ENCODE measurements at places on chromosomes 2 and 18. TPM values are rescaled to one million over a fixed set of nuclear protein-coding genes. Genes with fewer than 3 reads are reported as not detected.
A peak's percentile ranks its signal among the peaks of the same experiment; 100 is the strongest.

DNA sequence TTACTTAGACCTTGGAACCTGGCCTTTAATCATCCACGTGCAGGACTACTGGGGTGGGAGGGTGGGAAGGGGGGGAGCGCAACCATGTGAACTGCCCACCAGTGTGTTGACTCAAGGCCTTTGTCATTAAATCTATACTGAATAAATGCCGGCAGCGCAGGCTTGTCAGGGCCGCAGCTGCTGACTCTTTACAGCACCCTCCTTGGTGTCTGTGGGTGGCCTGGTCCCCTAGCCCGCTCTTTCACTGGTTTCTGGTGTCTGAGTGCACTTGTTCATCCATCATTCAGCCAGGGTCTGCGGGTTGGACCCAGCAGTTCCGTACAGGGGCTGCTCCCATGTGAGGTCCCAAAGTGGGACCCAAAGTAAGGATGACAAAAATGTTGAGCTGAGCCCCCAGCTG is 11.5 kb downstream of the MAP3K2 start:
- no peak overlapping the region for H3K4me3 ChIP-seq
- DNase-seq: no peak
- no peak overlapping the region for H3K27ac ChIP-seq
- H3K27me3 ChIP-seq: no peaks in the 10 kb centered on the region
- H3K36me3 ChIP-seq: no peaks in the 10 kb centered on the region

DNA sequence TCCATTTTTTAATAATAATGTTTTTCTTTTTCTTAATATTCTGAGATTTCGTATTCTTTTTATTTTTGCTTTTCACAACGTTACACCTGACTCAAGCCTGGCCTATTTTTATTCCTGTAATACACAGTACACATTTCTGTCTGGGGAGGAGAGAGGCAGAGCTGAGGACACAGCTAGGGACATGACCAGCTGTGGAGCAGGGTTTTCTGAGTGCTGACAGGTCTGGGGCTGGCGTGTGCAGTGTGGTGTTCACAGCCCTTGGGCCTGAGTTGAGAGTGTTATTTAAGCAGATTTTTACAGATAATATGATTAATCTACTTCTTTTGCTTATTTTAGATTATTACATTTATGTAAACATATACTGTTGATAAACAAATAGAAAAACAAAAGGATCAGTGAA is 55.9 kb downstream of the ZAP70 start:
- H3K4me3 ChIP-seq: no peak overlapping the region
- peak overlapping the region; percentile 62 for H3K27ac ChIP-seq
- no peaks in the 10 kb centered on the region for H3K27me3 ChIP-seq
- peaks cover 54% of the 10 kb centered on the region for H3K36me3 ChIP-seq
- DNase-seq: peak; percentile 52

DNA sequence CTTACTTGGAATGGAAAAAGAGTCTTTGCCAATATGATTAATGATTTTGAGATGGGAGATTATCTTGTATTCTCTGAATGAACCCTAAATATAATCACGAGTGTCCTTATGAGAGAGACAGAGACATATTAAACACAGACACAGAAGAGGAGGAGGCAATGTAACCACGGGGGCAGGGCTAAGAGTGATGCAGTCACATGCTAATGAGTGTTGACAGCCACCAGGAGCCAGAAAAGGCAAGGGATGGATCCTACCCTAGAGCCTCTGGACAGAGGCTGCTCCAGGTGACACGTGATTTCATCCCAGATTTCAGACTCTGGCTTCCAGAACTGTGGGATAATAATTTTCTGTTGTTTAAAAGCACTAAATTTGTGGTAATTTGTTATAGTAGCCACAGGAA is 679.6 kb downstream of the MBD2 start:
- no peak for DNase-seq
- no peaks in the 10 kb centered on the region for H3K27me3 ChIP-seq
- no peak overlapping the region for H3K4me3 ChIP-seq
- H3K4me1 ChIP-seq: no peaks in the 10 kb centered on the region
- H3K27ac ChIP-seq: no peak overlapping the region

- no peak overlapping the region for H3K27ac ChIP-seq
- no peaks in the 10 kb centered on the region for H3K27me3 ChIP-seq
- H3K4me1 ChIP-seq: peaks cover 11% of the 10 kb centered on the region
- no peak overlapping the region for H3K4me3 ChIP-seq
These were observed 7.8 kb upstream of the RALB start for GRCh38 chr2:120244656-120245519.

GRCh38 chr2:237178396-237178795 is 92.7 kb downstream of the COPS8 start:
- no peak overlapping the region for H3K27ac ChIP-seq
- H3K36me3 ChIP-seq: no peaks in the 10 kb centered on the region
- H3K4me1 ChIP-seq: no peaks in the 10 kb centered on the region
- no peaks in the 10 kb centered on the region for H3K27me3 ChIP-seq

- H3K27me3 ChIP-seq: no peaks in the 10 kb centered on the region
- DNase-seq: no peak
- H3K36me3 ChIP-seq: no peaks in the 10 kb centered on the region
These were observed 868 bp downstream of the HSBP1L1 start for GRCh38 chr18:79965119-79965902.

DNA sequence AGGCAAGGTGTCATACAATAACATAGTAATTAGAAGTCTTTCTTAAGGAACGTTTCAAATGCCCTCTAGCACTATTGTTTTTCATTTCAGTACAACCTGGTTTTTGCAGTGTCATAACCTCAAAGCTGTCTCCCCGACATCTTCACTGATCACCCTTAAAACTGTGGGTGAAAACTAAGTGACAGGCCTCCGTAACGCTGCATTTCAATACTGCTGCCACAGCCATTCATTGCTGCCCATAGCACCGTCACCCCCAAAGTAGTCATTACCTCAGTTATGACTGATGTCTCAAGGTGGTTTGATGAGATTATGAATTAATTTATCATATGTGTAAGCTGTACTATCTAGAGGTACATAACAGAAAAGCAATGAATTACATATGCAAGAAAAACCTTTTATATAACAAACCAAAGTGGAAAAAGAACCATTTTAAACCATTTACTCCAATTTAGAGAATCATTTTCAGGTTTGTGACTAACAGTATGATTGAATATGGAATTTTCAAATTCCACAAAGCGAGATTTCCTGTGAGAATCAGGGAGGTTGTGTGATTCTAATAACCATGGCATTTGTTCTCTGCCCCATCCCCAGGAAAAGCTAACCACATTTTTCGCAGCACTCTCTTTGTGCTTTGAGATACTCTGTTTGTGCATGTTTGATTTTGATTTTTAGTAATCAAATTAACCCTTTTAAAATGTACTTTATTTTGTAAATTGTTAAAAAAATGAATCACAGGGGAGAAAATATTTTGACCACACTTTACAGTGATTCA is 263.0 kb downstream of the PTGR3 start:
- H3K4me1 ChIP-seq: no peaks in the 10 kb centered on the region
- H3K27me3 ChIP-seq: no peaks in the 10 kb centered on the region
- H3K27ac ChIP-seq: no peak overlapping the region
- no peak overlapping the region for H3K4me3 ChIP-seq
- no peaks in the 10 kb centered on the region for H3K36me3 ChIP-seq

DNA sequence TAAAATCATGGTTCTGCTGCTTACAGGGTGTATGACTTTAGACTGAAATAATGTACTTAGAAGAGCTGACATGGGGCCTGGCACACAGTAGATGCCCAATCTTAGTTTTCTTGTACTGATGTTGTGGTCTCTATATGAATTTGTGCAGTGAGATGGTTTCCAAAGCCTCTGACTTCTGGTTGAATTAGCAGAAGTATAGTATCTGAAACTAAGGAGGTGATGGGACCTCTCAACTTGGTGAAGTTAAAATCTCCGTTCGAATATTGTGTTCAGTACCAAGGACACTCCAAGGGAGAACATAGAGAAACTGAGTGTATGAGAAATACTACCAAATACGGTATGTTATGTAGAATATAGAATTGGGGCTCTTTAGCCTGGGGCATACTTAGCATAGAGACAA is 120.9 kb downstream of the ANTXR1 start:
- no peak overlapping the region for H3K27ac ChIP-seq
- H3K4me3 ChIP-seq: no peak overlapping the region
- peaks cover 3% of the 10 kb centered on the region for H3K36me3 ChIP-seq

- no peak overlapping the region for H3K4me3 ChIP-seq
- H3K27me3 ChIP-seq: no peaks in the 10 kb centered on the region
- peak; percentile 11 for DNase-seq
- H3K27ac ChIP-seq: no peak overlapping the region
These were observed 16.4 kb downstream of the SLC66A2 start for GRCh38 chr18:79935098-79935480.

DNA sequence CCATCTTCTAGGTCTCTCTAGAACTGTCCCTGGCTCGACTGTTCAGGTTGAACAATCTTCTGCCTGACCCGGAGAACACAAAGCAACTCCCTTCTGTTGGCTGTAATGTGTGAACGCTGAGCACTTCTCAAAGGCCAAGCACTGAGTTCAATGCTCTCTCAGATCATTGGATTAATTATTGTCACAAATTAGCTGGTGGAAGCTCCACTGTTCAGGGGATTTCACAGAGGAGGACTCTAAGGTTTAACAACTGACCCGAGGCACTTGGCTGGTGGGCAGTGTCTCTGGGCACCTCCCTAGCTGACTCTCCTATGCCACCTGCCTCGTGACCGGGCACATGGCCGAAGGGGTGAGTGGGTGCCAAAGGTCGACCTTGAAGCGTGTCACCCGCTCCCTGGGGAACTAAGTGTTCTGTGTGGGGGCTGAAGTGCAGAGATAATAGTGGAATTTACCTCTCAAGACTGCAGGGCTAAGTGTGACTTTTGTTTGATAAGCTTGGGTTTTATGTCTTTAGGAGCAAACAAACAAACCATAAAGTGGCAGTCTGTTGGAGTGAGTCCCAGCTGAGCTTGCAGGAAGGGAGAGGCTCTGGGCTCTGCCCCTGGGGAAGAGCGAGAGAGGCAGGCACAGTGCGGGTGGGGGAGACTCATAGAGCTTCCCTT is 64.8 kb downstream of the BCL2L11 start:
- H3K4me1 ChIP-seq: peaks cover 16% of the 10 kb centered on the region
- no peaks in the 10 kb centered on the region for H3K36me3 ChIP-seq
- H3K27me3 ChIP-seq: peaks cover 2% of the 10 kb centered on the region
- peak; percentile 66 for DNase-seq
- peak overlapping the region; percentile 9 for H3K27ac ChIP-seq
- H3K4me3 ChIP-seq: no peak overlapping the region

DNA sequence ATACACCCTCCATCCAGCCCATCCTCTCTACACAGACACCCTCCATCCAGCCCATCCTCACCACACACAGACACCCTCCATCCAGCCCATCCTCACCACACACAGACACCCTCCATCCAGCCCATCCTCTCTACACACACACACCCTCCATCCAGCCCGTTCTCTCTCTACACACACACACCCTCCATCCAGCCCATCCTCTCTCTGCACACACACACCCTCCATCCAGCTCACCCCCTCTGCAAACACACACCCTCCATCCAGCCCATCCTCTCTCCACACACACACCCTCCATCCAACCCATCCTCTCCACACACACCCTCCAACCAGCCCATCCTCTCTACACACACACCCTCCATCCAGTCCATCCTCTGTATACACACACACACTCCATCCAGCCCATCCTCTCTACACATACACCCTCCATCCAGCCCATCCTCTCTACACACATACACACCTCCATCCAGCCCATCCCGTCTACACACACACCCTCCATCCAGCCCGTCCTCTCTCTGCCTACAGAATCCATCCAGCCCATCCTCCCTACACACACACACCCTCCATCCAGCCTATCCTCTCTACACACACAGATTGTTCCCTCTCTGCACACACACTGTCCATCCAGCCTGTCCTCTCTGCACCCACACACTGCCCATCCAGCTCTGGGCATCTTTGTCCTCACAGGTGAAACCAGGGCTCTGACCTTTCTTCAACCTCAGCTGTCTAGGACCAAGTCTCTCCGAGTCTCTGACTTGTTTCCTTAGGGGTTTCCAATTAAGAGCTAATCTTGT is 81.2 kb downstream of the EIPR1 start:
- DNase-seq: no peak
- H3K27me3 ChIP-seq: no peaks in the 10 kb centered on the region
- no peak overlapping the region for H3K27ac ChIP-seq
- H3K4me3 ChIP-seq: no peak overlapping the region
- H3K4me1 ChIP-seq: no peaks in the 10 kb centered on the region

DNA sequence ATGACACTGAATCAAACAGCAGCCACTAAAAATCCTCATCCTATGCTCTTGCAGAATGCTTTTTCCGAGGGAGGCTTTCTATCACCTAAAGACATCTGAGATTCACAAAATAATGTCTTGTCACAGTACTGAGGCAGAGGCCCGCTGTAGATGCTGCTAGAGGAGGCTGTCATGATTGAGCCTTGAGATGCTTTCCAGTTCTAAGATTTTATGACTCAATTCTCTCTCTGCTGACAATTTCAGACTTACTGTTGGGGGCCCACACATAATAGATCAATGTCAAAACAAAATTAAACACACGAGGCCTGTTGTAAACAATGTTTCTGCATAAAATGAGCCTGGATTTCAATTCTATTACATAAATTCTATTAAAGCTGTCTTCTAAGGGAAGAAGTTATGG is 132.7 kb upstream of the ARL4C start:
- H3K4me1 ChIP-seq: no peaks in the 10 kb centered on the region
- no peak overlapping the region for H3K4me3 ChIP-seq
- no peak for DNase-seq
- H3K27me3 ChIP-seq: peaks cover 34% of the 10 kb centered on the region
- no peaks in the 10 kb centered on the region for H3K36me3 ChIP-seq

DNA sequence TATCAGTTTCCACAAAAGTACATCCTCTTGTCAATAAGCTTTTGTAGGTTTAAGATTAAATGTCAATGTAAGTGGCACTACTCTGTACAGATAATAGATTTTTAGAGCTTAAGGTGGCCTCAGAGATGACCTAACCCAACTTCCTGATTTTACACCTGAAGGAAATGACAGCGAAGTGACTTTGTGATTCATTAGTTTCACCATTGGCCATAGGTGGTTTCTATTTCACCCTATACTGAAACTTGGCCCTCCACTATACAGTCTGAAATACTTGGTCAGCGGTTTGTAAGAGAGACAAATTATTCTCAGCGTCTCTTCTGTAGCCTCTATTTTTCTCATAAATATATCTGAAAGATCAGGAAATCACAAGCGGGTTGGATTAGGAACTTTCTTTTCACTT is 330.4 kb upstream of the FAM98A start:
- H3K4me3 ChIP-seq: no peak overlapping the region
- no peaks in the 10 kb centered on the region for H3K27me3 ChIP-seq
- H3K4me1 ChIP-seq: no peaks in the 10 kb centered on the region
- no peak for DNase-seq

DNA sequence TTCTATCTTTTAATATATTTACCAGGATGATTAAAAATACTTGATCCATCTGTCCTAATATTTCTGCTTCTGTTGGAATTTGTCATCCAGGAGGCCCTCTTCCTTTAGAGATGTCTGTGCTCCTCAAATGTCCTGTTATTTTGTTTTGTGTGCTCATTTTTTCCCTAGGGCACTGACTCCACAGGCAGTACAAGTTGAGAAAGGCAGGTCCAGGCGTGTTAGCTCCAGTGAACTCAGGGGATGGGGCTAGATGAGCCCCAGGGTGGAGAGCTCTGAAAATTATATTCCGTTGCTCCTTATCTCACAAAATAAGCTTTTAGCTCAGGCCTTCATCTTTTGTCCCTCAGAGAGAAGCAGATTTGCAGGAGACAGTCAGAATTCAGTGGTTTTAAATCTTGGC is 105.7 kb downstream of the SLC4A3 start:
- H3K36me3 ChIP-seq: no peaks in the 10 kb centered on the region
- no peaks in the 10 kb centered on the region for H3K27me3 ChIP-seq
- H3K4me1 ChIP-seq: no peaks in the 10 kb centered on the region
- H3K4me3 ChIP-seq: no peak overlapping the region

COLEC11 gene
- not detected for total RNA-seq

OTOS gene
- not detected for total RNA-seq

ZC3H8 gene
- 15.8 TPM for total RNA-seq
